ENCODE measurements at places on chromosomes 1 and 21. TPM values are rescaled to one million over a fixed set of nuclear protein-coding genes. Genes with fewer than 3 reads are reported as not detected.
A peak's percentile ranks its signal among the peaks of the same experiment; 100 is the strongest.

DNA sequence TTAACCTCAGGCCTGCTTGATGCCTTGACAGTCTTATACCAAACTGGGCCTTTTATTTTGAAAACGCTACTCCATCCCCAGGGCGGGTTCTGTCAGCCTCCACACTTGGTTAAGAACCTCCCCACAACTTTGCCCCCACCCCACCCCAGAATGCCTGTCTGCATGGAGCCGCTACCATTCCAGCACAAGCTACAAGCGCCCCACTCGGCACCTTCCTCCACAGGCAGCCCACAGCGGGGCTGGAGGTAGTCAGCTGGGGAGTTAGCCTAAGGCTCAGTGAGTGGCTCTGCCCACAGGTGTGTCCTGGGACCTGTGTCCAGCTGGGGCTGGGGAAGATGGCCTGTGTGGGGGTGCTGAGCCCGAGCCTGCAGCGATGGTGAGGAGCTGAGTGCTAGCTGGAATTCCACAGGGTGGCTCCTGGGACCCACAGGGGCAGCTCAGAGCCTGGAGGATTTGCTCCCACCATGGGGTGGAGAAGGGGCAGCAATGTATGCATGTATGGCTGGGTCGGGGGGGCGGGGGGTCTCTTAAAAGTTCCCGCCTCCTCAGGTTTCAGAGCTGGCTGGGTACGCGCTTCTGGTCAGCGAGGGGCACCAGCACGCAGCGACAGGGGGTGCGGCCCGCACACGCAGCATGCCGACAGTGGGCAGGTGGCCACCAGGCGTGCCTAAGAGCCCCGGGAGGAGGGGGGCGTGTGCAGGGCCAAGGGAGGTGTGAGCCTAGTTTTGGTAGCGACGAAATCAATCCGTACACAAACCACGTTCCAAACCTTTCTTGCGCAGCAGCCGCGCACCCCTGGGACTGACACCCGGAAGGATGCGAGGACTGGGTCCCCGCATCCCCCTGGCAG lies 917 bp downstream of the ETNK2 start:
- DNase-seq, result peak; percentile 61

- no peak for DNase-seq
Observed at GRCh38 chr1:197225611-197226010, 42.4 kb upstream of the CRB1 start.

- DNase-seq, result no peak
Observed at GRCh38 chr1:117600966-117601365, 4.9 kb upstream of the TENT5C start.

GRCh38 chr1:5959667-5960230 lies 32.5 kb downstream of the NPHP4 start:
- no peak for DNase-seq

OLFM3 gene
- 0.84 TPM for polyA plus RNA-seq

GRCh38 chr21:17201741-17202260 lies 311.0 kb upstream of the CXADR start:
- peak; percentile 75 for DNase-seq

PLXNA2 gene
- 30.5 TPM for polyA plus RNA-seq

OLIG2 gene
- polyA plus RNA-seq, result not detected

GRCh38 chr1:187275346-187275745 lies 446.6 kb downstream of the PLA2G4A start:
- no peak for DNase-seq

- DNase-seq, result no peak
Observed at GRCh38 chr1:28144203-28145135, 32.0 kb downstream of the PTAFR start.

SPRR4 gene
- polyA plus RNA-seq, result not detected

- peak; percentile 60 for DNase-seq
Observed at GRCh38 chr1:201539561-201540431, 869 bp downstream of the NAV1 start.

GRCh38 chr1:6208723-6209660 lies 3.1 kb downstream of the RNF207 start:
- DNase-seq, result peak; percentile 62

DNA sequence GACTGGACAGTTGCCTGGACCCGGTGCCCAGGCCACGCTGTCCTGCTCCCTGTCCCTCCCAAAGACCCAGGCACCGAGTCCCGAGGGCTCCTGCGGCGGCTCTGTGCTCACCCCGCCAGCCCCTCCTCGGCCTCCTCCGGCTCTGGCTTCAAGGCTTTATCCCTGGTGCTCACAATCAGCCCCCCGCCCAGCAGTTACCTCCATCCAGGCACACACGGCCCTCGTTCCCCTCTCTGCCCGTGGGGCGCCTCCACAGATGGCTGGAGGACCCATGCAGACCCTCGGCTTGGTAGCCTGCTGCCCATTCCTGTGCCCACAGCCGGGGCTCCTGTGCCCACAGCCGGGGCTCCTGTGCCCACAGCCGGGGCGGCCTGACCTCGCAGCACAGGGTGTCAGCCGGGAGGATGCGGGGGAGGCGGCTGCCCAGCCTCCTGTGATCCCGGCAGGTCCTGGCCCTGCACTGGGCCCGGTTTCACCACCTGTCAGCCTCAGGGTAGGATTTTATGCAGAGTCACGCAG lies 52.3 kb upstream of the COL18A1 start:
- no peak for DNase-seq

TNFRSF1B gene
- 10.9 TPM for polyA plus RNA-seq

GRCh38 chr1:5774019-5774418 lies 218.2 kb downstream of the NPHP4 start:
- DNase-seq, result no peak

DNA sequence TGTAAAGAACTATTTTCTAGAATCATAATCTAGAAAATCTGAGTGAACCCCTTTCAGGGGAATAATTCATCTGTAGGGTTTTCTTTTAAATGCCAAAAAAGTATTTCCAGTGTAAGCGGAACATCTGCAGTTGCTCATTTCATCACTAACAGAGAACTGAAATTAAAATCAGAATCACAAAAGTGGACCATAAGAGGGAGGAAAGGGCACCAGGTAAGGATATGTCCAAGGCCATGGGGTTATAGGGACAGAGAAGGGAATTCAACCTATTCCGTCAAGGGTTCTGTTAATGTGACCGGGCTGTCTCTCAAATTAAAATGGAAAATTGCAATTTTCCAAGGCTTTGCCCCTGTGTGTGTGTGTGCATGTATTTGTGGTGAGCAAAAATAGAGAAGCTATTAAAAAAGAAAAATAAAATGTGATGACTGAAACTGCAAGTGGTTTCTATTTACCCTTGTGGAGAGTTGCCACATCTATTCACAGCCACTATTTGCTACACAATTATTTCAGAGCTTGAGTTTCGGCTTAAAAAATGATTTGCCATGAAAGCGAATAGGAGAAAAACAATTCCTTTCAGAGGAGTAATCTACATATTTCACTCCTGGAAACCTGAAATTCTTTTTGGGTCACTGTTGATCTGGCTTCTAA lies 53.1 kb downstream of the APP start:
- DNase-seq, result no peak

DNA sequence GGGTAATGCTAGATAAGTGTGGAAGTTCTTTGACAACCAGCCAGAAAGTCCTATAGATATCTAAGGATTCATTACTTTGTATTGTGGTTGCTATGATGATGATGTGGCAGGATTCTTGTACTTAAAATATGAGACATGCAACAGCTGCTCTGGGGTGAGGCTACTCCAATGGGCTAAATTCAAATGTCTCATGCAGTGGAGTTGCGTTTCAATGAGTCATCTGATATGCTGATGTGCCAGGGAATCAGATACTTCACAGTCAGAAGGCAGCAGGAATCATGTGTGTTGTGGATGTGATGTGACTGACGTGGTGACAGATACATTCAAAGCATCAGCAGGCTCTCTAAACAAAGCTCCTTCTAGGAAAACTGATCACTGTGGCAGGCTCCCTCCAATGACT lies 66.5 kb downstream of the TSEN15 start:
- DNase-seq, result peak; percentile 47

GFI1 gene
- 0.16 TPM for polyA plus RNA-seq

CFAP74 gene
- 0.36 TPM for polyA plus RNA-seq

MIXL1 gene
- 0.40 TPM for polyA plus RNA-seq

All from muscle of back (tissue), 13 donors.